H1 (cell line): ENCODE measurements at places on chromosomes 2 and 18. TPM values are rescaled to one million over a fixed set of nuclear protein-coding genes. Genes with fewer than 3 reads are reported as not detected.

IL37 gene
- 0.14 and 0.18 TPM in 2 replicates for polyA plus RNA-seq

DAPL1 gene
- not detected in 2 replicates for polyA plus RNA-seq

AMER3 gene
- polyA plus RNA-seq, result 0.15 and 0.17 TPM in 2 replicates

NT5DC4 gene
- not detected in 2 replicates for polyA plus RNA-seq

NEB gene
- polyA plus RNA-seq, result 1.4 and 1.5 TPM in 2 replicates

KIF5C gene
- 12.5 and 16.3 TPM in 2 replicates for polyA plus RNA-seq

GFPT1 gene
- polyA plus RNA-seq, result 8.9 and 13.3 TPM in 2 replicates

POTEI gene
- 0.19 and 0.20 TPM in 2 replicates for polyA plus RNA-seq
